ENCODE measurements at places on chromosomes 1 and 21.

- no peak for DNase-seq
Observed at GRCh38 chr1:6035303-6035702, 10.4 kb upstream of the KCNAB2 start.

DNA sequence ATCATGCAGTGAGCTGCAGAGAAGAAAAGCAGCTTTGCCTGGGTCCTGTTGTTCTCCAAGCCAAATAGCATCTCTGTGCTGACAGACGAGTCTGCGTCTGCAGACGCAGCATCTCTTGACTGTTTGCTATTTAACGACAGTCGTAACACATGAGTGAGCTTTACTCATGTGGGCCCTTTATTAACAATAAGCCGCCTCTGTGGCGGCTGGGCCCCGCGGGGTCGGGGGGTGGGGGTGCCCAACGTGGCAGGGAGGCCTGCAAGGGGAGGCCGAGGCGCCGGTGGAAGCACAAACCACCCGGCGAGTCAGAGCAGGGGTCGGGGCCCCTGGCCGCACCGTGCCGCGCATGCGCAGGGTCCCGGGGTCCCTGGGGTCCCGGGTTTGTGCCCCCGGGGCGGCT is 435.1 kb downstream of the KIF26B start:
- no peak for DNase-seq

DNA sequence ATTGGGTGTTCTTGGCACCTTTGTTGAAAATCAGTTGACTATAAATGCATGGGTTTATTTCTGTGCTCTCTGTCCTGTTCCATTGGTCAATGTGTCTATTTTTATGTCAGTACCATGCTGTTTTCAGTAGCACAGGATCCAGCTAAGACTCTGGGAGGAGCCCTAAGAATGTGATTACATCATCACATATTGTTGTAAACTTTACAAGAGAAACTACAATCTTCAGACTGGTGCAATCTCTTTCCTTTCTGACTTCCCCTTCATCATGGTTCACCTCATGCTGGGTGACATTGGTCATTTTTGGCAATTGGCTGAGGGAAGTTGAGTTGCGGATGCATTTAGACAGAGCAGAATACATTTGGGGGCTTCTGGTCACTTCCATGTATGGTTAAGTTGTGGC is 88.4 kb downstream of the C21orf91 start:
- DNase-seq: no peak

- no peak for DNase-seq
Observed at GRCh38 chr1:47444562-47445465, 7.0 kb downstream of the FOXD2 start.

Measured in GDM1 (cell line).